ENCODE measurements at places on chromosomes 11 and 22.

GRCh38 chr11:63015521-63016215 is at the start of gene SLC22A8:
SLC22A8 (minus strand) TSS chr11:63015841; CDS start chr11:63014958, 883 bp downstream.
- no peak for DNase-seq

GRCh38 chr22:39115977-39116621 is 19.1 kb downstream of the APOBEC3H start:
- DNase-seq, result no peak

GRCh38 chr11:112355726-112356125 is 95.1 kb upstream of the PLET1 start:
- no peak for DNase-seq

GRCh38 chr11:65781152-65781961 is 581 bp upstream of the AP5B1 start:
- peak; percentile 28 for DNase-seq

- no peak for DNase-seq
Measured at GRCh38 chr11:74203966-74204365, 32.9 kb downstream of the PPME1 start.

DNA sequence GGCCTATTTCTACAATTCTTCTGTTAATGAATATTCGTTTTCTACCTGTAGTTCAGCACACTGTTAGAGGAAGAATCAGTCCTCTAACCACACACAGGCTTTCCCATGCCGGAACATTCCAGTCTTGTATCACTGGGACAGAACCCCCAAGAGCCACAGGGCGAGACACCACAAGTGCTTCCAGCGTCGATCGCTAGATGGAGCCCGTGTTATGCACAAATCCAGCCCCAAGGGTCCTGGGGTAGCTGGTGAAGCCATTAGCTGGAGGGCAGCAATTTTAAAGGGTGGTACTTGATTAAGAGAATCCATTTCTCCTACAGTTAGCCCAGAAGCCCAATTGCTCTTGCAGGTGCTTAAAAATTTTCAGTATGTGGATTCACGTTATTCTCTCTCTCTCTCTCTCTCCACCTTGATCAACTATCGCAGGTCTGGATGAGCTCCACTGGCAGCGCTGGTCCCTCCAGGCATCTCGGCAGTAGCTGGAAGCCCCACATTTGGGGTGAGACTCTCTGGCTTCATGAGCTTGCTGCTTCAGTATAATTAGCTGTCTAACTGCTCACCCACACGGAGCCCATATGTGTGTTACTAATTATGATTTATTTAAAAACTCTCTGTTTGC is 148.2 kb upstream of the SNX19 start:
- DNase-seq, result peak; percentile 8

DNA sequence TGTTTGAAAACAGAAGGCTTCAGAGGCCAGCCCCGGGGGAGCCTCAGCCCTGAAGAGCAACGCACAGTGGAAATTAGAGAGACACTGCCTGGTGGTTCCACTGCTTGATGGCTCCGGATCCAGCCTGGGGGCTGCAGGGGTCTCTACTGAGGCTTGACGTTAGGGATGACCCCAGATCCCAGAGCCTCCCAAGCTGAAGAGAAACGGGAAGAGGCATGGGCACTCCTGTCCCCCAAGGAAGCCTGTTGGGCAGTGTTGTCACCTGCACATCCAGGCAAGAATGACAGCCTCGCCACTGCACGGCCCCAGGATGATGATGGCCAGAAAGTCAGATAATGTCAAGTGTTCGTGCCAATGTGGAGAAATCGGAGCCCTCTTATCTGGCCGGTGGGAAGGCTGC is 56.8 kb upstream of the FGF3 start:
- no peak for DNase-seq
